ENCODE measurements at places on chromosomes 11 and 22.
A peak's percentile ranks its signal among the peaks of the same experiment; 100 is the strongest.

- no peak for DNase-seq
Measured at GRCh38 chr11:8886322-8886721, 24.7 kb upstream of the AKIP1 start.

DNA sequence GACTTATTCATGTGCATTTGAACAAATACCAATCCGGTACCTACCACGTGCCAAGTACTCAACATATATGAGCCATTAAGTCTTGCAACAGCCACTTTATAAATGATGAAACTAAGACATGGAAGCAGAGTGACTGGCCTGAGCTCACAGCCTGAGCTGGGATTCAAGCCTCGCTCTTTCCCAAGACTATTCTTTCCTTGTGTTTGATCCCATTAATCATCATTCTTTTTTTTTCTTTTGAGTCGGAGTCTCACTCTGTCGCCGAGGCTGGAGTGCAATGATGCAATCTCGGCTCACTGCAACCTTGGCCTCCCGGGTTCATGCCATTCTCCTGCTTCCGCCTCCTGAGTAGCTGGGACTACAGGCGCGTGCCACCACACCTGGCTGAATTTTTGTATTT, 119.3 kb downstream of the ABTB2 start:
- no peak for DNase-seq

GRCh38 chr11:112315057-112315720, 54.5 kb upstream of the PLET1 start:
- DNase-seq = no peak

DNA sequence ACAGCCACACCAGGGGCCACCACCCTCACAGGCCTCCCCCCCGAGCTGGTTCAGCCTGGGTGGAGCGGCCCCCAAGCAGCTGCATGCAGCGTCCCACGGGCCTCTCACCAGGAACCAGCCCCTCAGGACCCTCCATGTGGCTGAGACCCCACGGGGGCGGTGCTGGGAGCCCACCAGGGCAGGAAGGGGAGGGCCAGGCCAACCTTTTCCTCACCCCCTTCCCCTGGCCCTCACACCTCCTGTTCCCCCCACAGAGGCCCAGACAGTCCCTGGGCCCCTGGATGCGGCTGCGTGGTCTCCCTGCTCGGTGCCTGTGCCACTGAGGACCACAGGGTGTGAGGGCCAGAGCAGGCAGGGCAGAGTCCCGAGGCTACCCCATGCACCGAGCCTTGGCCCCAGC, 46.5 kb downstream of the MOB2 start:
- DNase-seq = no peak

DNA sequence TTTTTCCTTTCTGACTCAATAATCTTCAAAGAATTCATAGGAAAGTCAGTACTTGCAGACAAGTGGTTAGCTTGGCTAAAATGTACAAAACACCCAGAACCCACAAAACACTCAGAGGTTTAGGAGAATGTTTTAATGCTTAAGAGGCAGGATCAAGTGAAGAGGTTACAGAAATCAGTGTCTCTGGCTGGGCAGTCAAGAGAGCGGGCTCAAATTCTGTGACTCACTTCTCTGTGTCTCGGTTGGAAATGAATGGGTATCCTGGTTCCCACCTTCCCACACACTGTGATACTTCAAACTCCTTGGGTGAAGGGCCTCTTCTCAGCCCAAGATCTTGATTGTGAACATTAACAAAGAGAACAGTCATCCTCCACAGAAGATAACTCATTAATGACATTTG, 3.8 kb downstream of the MPEG1 start:
- no peak for DNase-seq

DNA sequence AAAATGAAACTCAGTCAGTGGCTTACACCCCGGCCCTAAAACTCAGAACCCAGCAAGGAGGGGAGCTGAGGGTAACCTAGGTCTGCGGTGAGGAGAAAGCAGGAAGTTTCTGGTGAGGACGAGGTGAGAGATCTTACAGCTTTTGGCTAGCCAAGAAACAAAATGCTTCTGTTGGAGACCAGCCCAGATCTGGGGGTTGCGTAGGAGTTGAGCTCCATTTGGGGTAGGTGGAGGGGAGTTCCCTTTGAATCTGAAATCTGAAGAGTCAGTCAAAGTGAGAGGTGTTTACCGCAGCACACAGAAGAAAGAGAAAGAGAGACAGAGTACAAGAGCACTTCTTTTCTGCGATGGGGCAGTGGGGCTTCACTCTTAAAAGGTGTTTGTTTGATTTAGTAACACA, 29.6 kb downstream of the EHF start:
- no peak for DNase-seq

- DNase-seq = peak; percentile 28
Measured at GRCh38 chr11:130652671-130653335, 204.4 kb downstream of the ADAMTS15 start.

DNA sequence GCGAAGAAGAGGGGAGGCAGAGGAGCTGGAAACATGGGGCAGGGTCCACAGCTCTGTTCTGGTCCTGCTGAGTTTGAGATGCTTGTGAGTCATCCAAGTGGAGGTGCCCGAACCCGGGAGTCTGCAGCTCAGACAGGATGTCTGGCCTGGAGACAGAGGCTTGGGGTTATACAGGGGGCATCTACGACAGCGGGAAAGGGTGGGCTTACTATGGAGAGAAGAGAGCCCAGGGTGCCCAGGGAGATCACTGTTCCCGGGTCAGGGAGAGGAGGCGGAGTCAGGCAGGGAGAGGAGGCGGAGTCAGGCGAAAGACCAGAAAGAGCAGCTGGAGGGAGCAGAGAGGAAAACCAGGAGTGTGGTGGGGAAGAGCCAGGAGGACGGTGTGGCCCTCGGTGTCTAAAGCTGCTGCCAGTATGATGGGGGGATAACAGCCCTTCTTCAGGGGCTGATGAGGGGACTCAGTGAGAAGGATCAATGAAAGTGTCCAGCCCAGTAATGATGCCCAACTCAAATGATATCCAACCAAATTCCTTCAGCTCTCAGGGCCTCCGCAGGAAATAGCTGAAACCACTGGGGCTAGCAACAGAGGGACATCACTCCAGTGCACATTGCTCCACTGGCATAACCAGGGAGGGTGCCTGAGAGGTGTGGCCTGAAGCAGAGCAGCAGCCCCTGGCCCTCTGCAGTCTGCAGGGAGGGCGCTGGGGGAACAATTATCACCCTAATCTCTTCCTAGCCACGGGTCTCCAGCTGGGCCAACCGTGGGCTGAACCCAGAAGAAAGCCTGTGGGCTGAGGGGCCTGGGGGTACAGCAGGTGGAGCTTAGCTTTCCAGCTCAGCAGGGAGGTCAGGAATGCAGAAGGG, 2.6 kb upstream of the LTBP3 start:
- peak; percentile 76 for DNase-seq

GRCh38 chr11:95255251-95256145, 24.5 kb upstream of the SESN3 start:
- no peak for DNase-seq

Measured in EL (cell line).